ENCODE measurements at places on chromosomes 5 and 9.

- no peak for DNase-seq
Observed at GRCh38 chr5:64690417-64691151, at the start of gene SHISAL2B. SHISAL2B (plus strand) TSS chr5:64690503; CDS start chr5:64690624, 121 bp downstream.

DNA sequence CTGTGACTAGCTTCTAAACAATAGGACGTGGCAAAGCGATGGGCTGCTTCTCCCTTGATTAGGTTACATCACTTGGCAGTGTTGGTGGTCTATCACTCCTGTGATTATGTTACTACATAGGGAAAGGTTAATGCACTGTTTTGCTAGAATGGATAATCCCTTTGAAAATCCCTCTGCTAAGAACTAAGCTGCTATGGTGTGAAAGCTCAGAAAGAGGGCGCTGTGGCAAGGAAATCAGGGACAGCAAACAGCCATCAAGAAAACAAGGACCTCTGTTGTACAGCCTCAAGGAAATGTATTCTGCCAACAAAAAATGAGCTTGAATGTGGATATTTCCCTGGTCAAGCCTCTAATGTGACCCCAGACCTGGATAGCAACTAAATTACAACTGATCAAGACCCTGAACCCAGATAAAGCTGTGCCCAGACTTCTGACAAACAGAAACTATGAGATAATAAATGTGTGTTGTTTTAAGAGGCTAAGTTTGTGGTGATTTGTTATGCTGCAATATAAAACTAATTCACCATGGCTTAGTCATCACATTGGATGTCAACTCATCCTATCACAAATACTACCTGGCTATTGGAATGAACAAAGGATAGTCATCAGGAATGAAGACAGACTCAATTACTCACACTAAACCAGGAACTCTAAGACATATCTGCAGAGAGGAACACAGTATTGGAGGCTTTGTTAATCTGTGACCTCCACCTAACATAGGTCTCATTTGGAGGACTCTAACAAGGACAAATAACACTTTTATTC lies 1215.9 kb downstream of the EFNA5 start:
- DNase-seq = no peak

DNA sequence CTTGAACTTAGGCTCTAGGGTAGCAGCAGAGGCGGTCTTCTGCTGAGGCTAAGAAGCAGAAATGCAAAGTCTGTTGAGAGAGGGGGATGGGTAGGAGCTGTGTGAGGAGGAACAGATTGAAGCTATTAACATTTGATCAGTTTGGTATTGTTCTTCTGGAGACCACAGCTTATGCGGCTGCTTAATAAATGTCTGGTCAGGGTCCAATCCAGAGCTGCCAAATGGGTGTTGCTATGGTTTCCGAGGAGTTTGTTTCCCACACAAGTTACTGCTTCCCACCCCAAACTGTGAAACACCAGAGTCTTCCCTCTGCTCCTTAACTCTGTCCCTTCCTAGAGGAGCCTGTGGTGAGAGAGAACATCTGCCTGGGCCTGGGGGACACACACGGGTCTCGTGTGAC lies 142.2 kb upstream of the KLF4 start:
- DNase-seq = no peak

- no peak for DNase-seq
Observed at GRCh38 chr9:92603100-92603499, 66.8 kb downstream of the IPPK start.

GRCh38 chr5:114988096-114988495 lies 181.6 kb downstream of the TRIM36 start:
- no peak for DNase-seq

DNA sequence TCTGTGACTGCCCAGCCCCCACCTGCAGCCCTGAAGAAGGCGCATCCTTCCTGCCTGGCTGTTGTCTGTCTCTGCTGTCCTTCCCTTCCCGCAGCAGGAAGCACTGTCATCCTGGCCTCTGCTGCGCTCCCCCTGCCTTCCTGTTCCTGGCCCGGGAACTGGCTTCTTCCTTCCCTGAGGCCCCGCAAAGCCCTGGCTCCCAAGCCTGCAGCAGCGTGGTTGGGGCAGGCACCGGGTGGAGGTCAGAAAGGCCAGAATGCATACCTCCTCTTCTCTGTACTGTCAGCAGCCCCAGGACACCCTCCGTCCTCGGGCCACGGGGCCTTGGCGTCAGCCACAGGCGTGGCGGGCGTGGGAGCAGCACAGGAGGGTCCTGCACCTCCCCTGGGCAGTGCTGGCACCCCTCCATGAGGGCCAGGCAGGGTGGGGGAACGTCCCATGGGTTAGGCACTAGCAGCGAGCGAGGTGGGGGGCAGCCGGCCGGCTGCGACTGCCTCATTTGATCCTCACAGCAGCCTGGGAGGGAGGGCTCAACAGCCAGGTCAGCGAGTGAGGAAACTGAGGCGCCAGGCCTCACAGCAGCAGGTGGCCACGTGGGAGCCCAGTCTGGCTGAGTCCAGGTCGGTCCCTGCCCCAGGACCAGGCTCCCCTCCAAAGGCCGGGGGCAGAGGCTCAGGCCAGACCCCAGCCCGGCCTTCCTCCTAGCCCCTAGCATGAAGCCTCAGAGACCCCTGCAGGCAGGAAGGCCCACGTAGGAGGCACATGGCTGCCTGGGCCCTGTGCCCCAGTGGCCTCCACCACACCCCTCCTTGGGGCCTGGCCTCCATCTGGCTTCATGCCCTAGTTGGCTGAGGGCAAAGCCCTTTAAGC lies 9.4 kb downstream of the FLT4 start:
- no peak for DNase-seq

DNA sequence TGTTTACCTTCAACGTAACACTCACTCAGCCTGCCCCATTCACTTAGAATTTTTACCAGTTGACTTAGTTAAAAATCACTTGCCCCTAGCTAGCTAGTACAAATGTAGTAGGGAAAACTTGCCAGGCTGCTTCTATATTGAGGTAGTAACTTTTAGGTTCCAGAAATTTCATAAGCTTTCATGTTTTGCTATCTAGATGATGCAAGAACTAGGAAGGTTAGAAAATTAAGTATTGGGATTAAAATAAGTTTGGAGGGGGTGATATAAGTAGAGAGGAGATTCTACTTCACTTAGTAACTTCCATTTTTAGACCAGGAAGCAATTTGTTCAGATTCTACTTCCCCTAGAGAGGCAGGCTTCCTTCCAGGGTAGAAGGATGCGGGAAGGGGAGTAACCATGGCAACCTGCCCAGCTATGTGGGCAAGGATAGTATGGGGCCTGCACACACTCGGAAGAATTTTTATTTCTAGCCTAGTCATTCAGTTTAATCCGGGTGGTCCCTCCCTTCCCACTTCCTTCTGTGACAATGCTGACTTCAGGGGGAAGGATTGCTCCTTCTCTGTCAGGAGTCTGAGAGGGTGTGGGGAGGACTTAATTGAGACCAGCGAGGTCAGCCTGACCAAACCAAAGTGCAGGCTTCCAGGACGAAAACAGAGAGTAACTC lies 4.2 kb downstream of the DAB2 start:
- no peak for DNase-seq

- no peak for DNase-seq
Observed at GRCh38 chr9:129258124-129258822, 80.2 kb upstream of the IER5L start.

DNA sequence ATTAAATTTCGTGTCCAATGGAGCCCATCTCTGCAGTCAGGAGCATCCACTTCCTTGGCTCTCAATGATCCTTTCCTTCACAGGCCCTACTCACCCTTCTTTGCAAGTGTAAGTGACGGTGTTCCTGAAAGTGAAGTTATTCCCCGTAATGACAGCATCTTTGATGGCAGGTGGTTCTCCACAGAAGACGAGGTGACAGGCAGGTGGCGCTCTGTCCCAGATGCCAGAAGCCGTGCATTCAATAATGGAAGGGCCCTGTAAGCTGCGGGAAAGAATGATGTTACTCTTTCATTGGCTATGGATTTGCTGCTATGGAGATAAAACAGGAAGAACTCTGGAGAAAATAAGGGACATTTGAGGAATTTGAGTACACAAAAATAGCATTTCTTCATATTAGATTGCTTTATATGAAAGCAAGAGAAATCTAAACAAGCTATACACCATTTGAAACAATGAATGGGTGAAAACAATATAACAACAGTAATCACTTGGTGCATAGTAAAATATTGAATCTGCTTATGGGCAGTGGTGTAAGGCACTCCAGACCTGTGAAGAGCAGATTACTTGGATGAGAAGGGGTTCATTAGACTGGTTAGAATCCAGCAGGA lies 89.9 kb upstream of the TXNDC8 start:
- peak; percentile 43 for DNase-seq

DNA sequence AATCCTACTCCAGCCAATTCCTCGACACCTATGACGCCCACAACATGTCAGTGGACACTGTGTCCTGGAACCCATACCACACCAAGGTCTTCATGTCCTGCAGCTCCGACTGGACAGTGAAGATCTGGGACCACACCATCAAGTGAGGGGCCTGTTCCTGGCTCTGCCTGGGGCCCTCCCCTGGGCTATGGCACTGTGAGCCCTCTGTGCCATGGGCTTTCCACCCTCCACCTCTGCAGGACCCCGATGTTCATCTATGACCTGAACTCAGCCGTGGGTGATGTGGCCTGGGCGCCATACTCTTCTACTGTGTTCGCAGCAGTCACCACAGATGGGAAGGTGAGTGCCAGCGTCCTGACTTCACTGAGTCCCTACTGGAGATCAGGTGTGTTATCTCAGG lies 8.4 kb downstream of the ENHO start:
- no peak for DNase-seq

DNA sequence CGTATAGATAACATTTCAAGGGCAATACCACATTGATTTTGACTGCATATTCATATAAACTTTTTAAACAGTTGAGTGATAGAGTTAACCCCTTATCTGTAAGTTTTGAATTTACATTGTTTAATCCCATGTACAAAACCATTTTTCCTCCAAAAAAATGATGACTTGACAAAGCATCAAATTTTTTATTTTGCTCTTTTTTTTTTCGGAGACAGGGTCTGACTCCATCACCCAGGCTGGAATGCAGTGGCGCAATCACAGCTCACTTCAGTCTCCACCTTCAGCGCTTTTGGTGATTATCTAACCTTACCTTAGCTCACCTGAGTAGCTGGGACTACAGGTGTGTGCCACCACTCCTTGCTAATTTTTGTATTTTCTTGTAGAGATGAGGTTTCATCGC lies 1670.1 kb upstream of the CDH9 start:
- DNase-seq = no peak

DNA sequence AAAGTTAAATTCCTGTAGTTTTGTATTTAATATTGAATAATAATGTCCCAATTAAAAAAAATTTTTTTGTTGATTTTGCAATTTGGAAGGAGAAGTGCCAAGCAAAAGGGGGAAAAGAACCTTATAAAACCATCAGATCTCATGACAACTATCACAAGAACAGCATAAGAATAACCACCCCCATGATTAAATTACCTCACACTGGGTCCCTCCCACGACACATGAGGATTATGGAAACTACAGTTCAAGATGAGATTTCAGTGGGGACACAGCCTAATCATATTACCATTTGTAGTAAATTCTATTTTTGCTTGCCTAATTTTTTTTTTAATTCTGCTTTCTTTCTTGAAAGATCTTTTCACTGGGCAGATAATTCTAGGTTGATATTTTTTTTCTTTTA lies 33.4 kb upstream of the FCHO2 start:
- DNase-seq = no peak

DNA sequence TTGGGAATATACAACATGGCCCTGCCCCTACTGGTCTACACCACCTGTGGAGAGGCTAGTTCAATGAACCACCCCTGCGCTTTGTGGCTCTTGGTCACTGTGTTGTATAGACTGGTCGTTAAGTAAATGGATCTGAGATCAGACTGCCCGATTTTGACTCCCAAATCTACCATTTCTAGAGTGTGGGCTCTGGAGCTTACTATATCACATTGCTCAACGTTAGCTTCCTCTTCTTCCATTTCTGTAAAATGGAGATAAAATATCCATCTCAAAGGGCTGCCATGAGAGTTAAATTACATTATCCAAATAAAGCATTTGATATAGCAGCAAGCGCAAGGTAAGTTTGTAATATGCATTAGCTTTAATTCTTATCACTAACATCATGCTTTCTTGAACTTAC lies 52.7 kb upstream of the IFNK start:
- DNase-seq = no peak

- DNase-seq = no peak
Observed at GRCh38 chr9:127918183-127919107, 1.6 kb upstream of the ST6GALNAC4 start.

DNA sequence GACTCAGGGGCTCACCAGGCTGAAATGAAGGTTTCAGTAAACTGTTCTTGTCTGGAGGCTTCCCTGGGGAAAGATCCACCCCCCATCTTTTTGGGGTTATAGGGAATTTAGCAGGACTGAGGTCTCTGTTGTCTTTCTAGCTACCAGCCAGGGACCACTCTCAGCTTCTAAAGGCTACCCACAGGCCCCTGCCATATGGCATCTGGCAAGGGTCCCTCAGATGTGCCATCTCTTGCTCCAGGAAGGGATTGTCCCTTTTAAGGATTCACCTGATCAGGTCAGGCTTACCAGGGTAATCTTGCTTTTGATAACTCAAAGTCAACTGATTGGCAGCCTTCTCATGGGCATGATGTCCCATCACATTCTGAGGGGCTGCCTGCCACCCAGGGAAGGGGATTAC lies 65.0 kb downstream of the NSUN2 start:
- no peak for DNase-seq

- DNase-seq = no peak
Observed at GRCh38 chr9:32331240-32331639, 53.2 kb upstream of the ACO1 start.

- no peak for DNase-seq
Observed at GRCh38 chr9:127854184-127854806, at the start of gene ENG. ENG (minus strand) TSS chr9:127854658; CDS start chr9:127854355, 303 bp downstream.

- DNase-seq = no peak
Observed at GRCh38 chr5:54312499-54312898, 2.1 kb upstream of the ARL15 start.

- no peak for DNase-seq
Observed at GRCh38 chr5:68405026-68405684, 189.6 kb downstream of the PIK3R1 start.

DNA sequence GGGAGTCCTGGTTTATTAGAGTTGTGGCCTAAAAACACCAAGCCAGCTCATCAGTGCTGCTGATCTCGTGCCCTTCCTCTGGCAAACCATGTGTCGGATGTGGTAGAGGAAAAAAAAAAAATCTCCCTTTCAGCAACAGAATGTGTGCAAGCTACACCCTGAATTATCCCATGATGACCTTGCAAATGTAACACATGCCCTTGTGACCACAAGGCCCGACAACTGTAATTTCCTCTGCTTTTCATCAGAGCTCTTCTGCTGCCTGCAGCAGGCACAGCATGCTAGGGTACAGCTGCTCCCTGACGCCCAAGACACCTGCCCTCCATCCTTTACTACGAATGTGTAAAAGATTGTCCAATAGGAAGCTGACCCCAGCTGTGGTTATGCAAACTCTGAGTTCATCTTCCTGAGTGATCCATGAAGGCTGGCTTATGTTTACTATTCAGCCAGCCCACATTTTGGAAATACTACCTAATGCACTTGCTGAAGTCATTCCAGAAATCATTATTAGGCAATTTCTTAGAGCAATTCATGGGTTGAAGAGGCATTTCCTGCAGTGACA lies 14.6 kb upstream of the BNC2 start:
- DNase-seq = no peak

GRCh38 chr5:94968507-94969095 lies 316.3 kb downstream of the MCTP1 start:
- DNase-seq = peak; percentile 76
